Karpas-422 (cell line): ENCODE measurements at places on chromosomes 3 and 15. TPM values are rescaled to one million over a fixed set of nuclear protein-coding genes. Genes with fewer than 3 reads are reported as not detected.

The EPB42 gene
- total RNA-seq = not detected in 2 replicates

DNA sequence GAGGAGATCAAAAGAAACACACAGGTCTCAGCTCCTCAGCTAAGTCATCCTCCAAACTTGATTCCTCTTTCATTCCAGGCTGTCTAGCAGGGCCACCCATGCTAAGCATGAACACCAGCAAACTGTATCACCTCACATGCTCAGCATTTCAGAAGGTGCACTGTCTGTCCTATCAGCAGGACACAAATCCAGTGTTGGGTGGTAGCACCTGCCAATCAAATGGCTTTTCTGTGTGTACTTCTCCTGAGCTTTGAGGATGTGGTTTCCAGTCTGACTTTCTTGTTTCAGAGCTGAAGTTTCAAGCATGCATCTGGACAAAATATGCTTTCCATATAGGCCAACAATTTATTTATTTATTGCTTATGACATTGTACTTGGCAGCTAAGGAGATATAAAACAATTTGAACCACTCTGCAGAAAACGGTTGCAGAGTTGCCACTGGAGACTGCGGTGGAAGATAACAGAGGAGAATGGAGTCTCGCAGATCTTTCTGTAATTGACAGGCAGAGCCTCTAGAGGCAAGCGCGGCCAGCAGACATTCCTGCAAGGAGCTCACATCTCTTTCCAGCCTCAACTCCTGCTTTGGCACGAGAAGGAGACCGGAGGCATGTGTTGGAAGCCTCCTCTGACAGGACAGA, 167.1 kb upstream of the WNT5A start:
- no peak for DNase-seq

DNA sequence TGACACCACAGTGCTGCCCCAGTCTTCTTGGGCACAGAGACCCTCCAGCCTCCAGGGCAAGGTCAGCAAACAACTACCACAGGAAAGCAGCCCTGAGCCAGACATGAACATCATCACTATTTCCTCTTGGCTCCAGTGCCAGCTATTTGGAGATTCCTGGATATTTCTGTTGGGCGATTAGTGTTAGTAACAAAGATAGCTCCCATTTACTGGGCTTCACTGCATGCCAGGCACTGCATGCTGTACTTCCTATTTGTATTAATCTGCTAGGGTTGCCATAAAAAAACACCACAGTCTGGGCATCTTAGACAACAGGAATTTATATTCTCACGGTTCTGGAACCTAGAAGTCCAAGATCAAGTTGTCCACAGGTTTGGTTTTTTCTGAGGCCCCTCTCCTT, 255.1 kb upstream of the STT3B start:
- no peak for DNase-seq

The OR5K2 gene
- total RNA-seq = not detected in 2 replicates

GRCh38 chr3:143277531-143277930, 158.0 kb downstream of the CHST2 start:
- DNase-seq = no peak

- no peak for DNase-seq
Observed at GRCh38 chr3:129473769-129474152, 33.7 kb downstream of the IFT122 start.

GRCh38 chr15:39584266-39584659, 3.4 kb downstream of the THBS1 start:
- no peak for DNase-seq

DNA sequence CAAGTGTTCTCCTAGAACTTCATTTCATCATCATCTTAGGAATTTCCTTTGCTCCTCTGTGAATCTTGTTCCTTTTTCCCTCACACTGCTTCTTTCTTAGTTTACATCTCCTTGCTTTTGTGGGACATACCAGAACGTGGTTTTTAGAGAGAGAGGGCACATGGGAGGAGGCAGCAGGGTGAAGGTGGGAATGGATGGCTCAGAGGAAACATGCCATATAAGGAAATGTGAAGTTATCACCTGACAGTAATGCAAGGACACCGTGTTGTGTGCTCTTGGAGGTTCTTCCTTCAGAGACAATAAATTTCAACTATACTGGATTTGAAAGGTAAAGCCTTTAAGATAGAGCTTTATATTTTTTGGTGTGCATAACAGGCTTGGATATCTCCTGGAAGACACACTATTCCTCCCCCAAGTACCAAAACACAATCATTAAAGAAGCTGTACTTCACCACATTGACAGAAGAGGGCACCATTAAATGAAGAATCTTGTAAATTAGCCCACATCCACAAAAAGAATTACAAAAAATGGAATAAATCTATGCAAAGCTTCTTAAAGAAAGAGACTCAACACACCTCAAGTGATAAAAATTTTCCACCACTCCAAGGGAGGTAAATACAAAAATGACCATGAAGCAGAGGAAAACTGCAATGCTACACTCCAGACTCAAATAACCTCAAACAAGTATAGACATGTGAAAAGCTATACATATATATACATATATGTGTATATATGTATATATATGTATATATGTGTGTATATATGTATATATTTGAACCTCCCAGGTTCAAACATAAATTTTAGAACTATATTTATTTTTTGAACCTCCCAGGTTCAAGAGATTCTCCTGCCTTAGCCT, 26.1 kb downstream of the RPL39L start:
- peak; percentile 75 for DNase-seq

DNA sequence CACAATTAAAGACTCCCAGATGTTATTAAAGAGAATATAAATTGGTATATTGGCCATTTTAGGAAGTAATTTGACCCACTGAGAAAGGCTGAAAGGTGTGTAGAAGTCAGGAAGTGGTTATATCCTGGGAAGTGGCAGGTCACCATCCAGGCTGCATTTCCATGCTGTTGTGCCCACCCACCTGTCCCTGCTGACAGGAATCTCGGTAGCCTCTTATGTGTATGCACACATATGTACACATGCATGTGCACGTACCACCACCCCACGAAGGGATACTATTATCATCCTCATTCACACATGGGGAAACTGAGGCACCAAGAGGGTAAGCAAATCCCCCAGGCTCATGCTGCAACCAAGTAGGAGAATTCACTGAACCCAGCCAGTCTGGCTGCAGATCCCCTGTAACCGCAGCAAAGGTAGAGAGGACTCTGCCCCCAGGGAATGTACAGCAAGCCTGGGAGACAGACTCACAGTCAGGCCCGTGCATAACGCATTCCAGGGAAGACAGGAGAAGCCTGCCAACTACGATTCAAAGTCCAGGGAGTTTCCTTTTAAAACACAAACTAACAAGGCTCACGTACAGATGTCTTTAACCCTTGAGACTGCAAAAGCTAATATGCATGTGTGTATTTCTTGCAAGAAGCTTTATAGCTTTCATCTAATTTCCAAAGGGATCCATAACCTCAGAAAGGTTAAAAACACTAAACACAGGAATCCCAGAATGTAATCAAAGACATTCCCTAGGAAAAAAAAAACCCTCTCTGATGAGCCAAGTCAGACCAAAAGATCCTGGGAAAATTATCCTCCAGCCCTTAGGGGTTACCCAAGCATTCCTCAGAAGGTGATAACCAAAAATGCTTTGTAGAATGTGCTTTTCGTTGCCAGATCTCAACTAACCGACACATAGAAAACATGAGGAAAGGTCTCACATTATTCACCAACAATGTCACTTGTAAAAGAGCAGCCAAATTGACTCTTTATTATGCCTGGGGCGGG, 129.6 kb downstream of the ADAMTS17 start:
- DNase-seq = no peak

The LEKR1 gene
- total RNA-seq = 2.3 and 6.4 TPM in 2 replicates

DNA sequence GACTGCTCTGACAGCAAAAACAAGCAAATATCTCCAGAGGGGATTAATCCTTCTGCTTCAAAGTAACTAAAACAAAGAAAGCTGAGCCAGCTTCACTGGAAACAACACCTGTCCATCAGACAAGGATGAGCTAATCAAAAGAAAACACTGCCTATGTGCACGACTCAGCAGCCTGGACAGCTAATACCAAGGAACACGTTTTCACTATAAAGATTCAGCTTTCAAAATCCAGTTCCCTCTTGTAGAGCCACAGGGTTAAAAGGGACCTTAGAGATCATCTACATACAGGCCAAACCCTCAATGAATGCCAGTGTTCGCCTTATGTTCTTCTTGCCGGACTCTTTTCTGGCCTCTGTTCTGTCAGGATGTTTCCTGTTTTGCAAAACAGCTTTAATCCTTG, 6.9 kb downstream of the TUSC7 start:
- no peak for DNase-seq

GRCh38 chr3:122188737-122189136, 5.3 kb downstream of the CASR start:
- DNase-seq = no peak

The GOLGA6L7 gene
- total RNA-seq = not detected in 2 replicates

The SST gene
- not detected in 2 replicates for total RNA-seq
